Stimulated activated CD4-positive, alpha-beta T cell treated with anti-CD3 and anti-CD28 coated beads, TNF-alpha, amount 100 ng/mL, for 24 hours (primary cell): ENCODE measurements at places on chromosomes 7 and 10.

- DNase-seq, result no peak
These were observed 1010.9 kb upstream of the PHF14 start for GRCh38 chr7:9962742-9963141.

DNA sequence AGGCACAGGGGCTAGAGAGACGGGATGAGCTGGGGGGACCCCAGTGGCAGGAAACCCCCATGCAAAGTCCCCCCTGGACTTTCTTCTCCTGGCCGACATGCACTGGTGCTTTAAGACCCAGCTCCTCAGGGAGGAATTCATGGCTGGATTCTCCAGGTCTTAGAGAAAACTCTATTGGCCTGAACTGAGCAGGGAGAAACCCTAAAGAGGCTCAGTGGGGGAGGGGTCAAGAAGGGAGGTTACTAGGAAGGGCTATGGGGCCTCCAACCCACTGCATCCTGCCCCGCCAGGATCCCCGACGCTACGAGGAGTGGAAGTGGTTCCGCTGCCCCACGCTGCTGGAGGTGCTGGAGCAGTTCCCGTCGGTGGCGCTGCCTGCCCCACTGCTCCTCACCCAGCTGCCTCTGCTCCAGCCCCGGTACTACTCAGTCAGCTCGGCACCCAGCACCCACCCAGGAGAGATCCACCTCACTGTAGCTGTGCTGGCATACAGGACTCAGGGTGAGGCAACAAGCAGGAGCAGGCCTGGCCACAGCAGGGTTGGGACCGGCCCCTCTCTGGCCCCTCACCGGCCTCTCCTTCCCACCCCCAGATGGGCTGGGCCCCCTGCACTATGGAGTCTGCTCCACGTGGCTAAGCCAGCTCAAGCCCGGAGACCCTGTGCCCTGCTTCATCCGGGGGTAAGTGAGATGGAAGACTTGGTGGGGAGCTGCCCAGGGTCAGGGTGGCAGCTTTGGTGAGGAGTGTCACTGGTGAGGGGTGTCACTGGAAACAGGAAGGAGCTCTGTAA, 13.8 kb downstream of the ATG9B start:
- DNase-seq, result peak; percentile 42

GRCh38 chr10:102231357-102232318, 5.5 kb downstream of the ELOVL3 start:
- peak; percentile 58 for DNase-seq

- no peak for DNase-seq
These were observed 290.6 kb downstream of the FRMD4A start for GRCh38 chr10:14039968-14040668.

GRCh38 chr10:13659887-13660550, 73.3 kb downstream of the PRPF18 start:
- peak; percentile 56 for DNase-seq

- no peak for DNase-seq
These were observed 317.9 kb downstream of the GPR158 start for GRCh38 chr10:25492680-25493079.

GRCh38 chr7:94907026-94907810, at the start of gene PPP1R9A:
Gene PPP1R9A, plus strand, starts transcription at chr7:94907594. Its CDS starts 2,520 bp downstream, at chr7:94910114.
- DNase-seq, result no peak

DNA sequence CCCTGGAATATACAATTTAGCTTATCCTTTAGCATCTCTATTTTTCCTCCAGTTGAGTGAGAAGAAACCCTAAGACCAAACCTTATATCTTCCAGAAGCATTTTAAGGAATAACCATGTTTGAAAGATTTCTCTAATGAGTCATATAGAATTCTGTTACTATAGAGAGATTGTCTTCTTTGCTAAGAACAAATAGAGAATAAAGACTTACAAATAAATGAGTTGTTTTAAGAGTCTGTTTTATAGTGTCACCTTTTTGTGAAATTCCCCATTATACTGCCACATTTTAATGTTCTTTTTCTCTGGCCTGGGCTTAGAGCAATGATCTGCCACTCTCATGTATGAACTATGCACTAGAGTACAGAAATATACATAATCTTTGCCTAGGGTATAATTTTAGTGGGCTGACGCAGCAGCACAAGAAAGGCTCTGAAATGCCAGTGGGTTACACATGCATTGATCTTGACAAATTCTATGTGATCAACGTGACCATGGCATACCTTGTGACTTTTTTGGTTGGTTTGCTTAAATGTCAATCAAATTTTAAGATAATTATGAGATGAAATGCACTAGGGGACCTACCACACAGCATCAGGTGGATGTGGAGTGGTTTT, 145.1 kb upstream of the MKLN1 start:
- no peak for DNase-seq

DNA sequence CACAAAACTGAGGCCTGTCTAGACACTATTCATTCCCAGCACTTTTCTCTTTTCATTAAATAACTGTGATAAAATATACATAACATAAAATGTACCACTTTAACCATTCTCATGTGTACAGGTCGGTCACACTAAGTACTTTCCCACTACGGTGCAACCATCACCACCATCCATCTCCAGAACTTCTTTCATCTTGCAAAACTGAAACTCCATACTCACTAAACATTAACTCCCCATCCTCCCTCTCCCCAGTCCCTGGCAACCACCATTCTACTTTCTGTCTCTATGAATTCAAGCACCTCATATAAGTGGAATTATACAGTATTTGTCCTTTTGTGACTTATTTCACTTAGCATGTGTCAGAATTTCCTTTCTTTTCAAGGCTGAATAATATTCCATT, 53.0 kb downstream of the ARHGAP12 start:
- DNase-seq, result no peak

DNA sequence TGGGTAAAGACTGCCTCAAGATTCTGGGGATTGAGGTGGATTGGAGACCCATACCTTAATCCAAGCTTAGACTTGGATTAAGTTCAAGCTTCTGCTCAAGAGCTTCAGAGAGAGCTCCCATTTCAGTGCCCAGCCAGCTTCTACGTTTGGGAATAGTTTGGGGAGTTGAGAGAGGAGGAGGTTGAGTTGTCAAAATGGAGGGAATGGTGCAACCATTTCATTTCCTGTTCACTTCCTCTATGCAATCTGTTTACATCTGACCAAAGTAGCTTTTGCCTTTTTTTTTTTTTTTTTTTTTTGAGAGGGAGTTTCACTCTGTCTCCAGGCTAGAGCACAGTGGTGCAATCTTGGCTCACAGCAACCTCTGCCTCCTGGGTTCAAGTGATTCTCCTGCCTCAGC, 65.8 kb downstream of the ENTPD1 start:
- DNase-seq, result no peak

DNA sequence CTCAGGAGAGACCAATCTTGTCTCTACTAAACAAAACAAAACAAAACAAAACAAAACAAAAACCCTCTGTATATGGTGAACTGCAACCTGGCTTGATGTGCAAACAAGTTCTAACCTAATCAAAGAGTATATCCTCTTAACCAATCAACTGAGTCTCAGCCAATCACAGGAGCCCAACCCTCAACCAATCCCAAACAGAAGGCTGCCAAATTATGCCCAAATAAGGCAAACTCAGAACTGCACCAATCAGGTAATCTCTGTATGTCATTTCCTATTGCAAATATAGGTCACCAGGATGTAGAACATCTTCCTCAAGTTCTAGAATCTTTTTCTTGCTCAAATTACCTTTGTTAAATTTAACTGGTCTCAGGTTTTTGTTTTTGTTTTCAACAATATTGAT, 5.2 kb downstream of the FAM133B start:
- DNase-seq, result no peak

DNA sequence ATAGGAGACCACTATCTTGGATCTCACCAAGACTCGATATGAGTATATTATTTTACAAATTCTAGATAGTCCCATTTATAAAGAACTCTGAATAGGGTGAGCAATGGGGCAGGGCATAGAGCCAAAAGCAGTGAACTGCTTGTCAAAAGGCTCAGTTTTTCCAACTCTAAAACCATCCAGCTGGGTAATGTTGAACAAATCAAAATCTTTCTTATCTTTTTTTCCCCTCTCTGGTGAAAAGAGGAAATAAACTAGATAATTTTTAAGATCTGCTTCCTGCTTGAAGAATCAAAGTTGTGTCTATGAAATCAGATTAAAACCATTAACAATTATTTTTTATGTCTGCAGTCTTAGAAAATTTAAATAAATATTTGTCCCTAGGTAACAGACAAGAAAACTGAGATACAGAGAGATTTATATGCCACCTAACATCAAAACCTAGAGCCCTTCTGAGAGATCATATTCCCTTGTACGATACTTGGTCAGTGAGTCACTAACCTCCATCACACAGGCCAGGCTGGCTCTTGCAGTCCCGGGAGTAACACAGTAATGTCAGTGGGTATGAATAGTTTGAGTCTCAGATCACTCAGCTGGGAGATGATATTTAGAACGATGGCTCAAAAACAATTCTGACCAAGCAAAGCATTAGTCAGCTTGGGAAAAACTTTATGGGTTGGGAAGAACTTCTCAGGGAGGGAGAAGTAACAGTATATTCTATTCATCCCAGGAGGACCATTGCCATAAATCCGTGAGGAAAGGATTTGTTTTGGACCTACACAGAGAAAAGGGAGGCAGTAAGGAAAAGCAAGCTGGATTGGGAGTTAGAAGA, 178.8 kb downstream of the REEP3 start:
- DNase-seq, result peak; percentile 29

DNA sequence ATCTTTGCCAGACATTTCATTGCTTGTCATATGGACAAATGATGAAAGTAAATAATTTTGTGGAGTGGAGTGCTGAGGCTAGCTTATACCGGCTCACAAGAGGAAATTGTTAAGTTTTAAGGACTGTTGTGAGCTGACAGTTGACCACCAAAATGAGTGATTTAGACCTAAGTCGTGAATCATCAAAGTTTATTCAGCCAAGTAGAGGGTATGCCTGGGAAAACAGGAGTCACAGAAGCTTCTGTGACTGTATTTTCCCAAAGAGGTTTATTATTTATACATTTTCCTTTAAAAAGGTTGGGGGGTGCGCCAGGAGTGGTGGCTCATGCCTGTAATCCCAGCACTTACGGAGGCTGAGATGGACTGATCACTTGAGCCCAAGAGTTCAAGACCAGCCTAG, 21.8 kb downstream of the MRPS24 start:
- DNase-seq, result no peak

- DNase-seq, result no peak
These were observed 109.2 kb upstream of the CAV2 start for GRCh38 chr7:116390363-116390762.

GRCh38 chr7:80895056-80895455, 23.8 kb downstream of the SEMA3C start:
- no peak for DNase-seq

GRCh38 chr7:9453521-9453920, 1020.1 kb downstream of the NXPH1 start:
- DNase-seq, result no peak

DNA sequence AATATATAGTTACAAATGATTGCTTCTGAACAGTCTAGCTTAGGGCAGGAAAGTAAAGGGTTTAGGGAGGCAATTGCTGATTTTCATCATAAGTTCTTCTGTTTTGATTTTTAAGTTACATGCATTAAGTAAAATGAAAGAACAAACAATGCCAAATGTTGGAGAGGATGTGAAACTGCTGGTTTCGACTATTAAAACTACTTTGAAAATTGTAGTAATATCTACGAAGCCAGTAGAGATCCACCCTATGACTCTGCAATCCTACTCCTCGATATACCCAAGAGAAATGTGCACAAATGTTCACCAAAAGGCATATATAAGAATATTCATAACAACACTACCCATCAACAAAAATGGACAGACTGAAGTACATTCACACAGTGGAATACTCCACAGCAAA, 24.3 kb downstream of the PDZD8 start:
- DNase-seq, result no peak

- DNase-seq, result no peak
These were observed 16.3 kb upstream of the ZMIZ1 start for GRCh38 chr10:79052291-79053080.

- DNase-seq, result no peak
These were observed 1.7 kb downstream of the ESYT2 start for GRCh38 chr7:158827411-158828132.

DNA sequence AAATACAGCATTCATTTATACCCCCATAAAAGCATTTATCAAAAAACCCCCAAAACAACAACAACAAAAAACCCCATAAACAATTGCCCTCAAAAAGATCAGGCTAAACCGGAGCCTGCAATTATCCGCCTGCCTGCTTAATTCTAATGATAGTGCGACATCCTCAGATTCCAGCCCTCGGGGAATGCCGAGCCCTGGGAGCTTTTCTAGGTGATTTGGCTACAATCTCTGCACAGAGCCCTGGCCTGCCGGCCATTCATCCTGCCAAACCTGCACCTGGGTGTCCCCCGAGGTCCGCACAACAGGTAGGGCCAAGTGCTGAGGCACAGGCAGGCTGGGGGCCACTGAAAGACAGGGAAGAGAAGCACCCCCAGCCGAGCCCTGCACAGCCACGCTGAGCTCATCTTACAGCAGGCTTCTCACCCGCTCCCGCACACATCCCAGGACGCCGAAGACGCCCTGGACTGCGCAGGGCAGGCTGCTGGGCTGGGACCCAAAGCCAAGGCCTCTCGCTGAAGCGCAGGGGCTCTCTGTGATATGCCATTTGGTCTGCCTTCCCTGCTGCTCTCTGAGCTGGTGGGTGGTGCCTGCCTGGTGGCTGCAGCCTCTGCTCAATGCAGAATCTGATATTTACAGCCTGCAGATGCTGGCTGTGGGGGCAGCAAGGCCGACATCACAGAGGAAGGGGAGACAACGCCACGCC, 57.5 kb downstream of the CAMK2B start:
- no peak for DNase-seq

- DNase-seq, result no peak
These were observed 377.2 kb upstream of the VWC2 start for GRCh38 chr7:49396229-49396628.

- DNase-seq, result no peak
These were observed 143.4 kb downstream of the CCDC71L start for GRCh38 chr7:106517508-106517907.

- DNase-seq, result no peak
These were observed 26.7 kb upstream of the DNAJB6 start for GRCh38 chr7:157309988-157310668.

- DNase-seq, result no peak
These were observed 53.6 kb upstream of the DNAAF5 start for GRCh38 chr7:672891-673290.

- no peak for DNase-seq
These were observed 12.3 kb downstream of the ESYT2 start for GRCh38 chr7:158816995-158817394.

GRCh38 chr10:130040817-130041330, 69.8 kb downstream of the C10orf143 start:
- DNase-seq, result no peak

- no peak for DNase-seq
These were observed 25.3 kb upstream of the GJD4 start for GRCh38 chr10:35579726-35580422.

- DNase-seq, result no peak
These were observed 164.7 kb downstream of the CPEB3 start for GRCh38 chr10:92126100-92126650.

DNA sequence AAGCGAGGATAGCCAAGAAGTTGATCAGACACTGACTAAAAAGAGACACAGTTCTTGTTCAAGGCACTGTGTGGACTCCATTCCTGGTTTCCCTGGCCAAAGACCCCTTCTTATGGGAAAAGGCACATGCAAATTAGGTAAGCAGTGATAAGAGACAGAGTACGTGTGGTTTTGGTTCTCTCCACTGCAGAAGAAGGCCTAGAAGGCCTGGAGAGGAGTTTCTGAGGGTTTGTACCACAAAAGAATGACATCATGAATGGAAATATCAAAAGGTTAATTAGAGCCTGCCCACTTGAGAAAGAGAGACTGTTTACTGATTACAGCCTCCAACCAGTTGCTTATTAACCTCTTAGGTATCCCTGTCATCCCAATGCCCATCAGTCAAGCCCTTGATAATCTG, 137.5 kb downstream of the ZNF365 start:
- no peak for DNase-seq
